ENCODE measurements at places on chromosomes 2 and 18. TPM values are rescaled to one million over a fixed set of nuclear protein-coding genes. Genes with fewer than 3 reads are reported as not detected.

DNA sequence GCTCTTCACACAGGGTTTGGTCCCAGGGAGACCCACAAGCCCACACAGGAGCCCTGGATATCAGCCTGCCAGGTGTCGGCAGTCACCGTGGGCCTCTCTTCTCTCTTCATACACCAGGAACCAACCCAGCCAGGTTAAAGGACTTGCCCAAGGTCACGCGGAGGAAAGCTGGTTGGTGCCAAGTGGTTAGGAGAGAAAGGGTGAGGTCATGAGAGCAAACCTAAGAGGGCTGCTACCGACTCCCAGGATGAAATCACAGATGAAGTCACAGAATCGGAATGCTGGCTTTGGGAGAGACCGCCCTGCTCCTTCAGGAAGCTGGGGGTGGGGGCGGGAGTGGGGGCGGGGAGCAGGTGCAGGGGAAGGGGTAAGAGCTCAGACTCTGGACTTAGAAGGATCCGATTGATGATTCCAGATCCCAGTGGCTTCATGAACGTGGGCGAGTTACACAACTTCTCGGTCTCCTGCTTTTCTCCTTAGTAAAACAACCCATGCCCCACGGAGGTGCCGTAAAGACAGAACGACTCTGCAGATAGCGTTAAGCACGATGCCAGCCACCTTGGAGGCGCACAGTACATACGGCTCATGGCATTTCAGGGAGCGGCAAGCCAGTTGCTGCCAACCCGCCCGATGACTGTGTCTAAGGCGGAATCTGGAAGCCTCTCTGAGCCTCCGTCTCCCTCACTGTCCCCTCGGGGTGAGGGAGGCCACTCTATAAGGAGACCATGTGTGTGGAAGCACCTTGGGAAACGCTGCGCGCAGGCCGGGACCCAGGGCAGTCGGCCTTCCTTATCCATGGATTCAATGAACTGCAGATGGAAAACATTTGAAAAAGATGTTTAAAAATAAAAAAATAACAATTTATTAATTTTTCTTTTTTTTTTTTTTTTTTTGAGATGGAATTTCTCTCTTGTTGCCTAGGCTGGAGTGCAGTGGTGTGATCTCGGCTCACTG, 23.0 kb upstream of the TAF1B start:
- no peaks in the 10 kb centered on the region for H3K36me3 ChIP-seq
- H3K27me3 ChIP-seq, result no peaks in the 10 kb centered on the region
- H3K4me3 ChIP-seq, result no peak overlapping the region
- H3K4me1 ChIP-seq, result no peaks in the 10 kb centered on the region
- DNase-seq, result no peak
- no peak overlapping the region for H3K27ac ChIP-seq

GRCh38 chr2:43251171-43251731, 24.8 kb upstream of the ZFP36L2 start:
- no peak for DNase-seq
- H3K27ac ChIP-seq, result peak overlapping the region; percentile 29
- no peak overlapping the region for H3K4me3 ChIP-seq
- H3K4me1 ChIP-seq, result no peaks in the 10 kb centered on the region

GRCh38 chr2:32559136-32559535, 68.7 kb upstream of the TTC27 start:
- no peak overlapping the region for H3K27ac ChIP-seq
- no peaks in the 10 kb centered on the region for H3K27me3 ChIP-seq
- no peaks in the 10 kb centered on the region for H3K4me1 ChIP-seq
- H3K36me3 ChIP-seq, result no peaks in the 10 kb centered on the region
- no peak for DNase-seq

DNA sequence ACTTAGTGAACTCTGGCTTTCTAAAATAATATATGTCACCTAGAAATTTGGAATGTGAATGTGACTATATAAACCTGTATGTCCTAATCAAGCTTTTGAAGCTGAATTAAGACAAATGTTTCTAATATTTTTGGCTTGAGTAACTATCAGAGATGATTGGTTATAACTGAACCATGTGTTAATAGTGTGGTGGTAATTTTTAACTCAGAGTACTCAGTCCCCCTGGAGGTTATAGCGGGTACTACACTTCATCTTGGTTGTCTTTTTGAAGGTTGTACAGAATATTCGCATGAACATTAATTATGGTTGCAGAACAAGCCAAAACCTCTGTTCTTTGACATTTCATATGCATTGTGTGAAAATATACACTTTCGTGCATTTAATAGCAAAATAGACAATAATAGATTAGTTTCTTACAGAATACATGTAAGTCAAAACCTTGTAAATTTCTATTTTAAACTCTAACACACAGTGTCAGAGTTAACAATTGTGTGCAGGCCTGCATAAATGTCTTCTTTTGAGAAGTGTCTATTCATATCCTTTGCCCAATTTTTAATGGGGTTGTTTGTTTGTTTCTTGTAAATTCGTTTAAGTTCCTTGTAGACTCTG, 86.0 kb downstream of the OSBPL6 start:
- DNase-seq, result no peak
- H3K27ac ChIP-seq, result no peak overlapping the region
- H3K4me3 ChIP-seq, result no peak overlapping the region
- no peaks in the 10 kb centered on the region for H3K27me3 ChIP-seq

The TGFA gene
- total RNA-seq, result 4.6 TPM

The ABCG5 gene
- 63.5 TPM for total RNA-seq
